ENCODE measurements at places on chromosomes 1 and 21.

DNA sequence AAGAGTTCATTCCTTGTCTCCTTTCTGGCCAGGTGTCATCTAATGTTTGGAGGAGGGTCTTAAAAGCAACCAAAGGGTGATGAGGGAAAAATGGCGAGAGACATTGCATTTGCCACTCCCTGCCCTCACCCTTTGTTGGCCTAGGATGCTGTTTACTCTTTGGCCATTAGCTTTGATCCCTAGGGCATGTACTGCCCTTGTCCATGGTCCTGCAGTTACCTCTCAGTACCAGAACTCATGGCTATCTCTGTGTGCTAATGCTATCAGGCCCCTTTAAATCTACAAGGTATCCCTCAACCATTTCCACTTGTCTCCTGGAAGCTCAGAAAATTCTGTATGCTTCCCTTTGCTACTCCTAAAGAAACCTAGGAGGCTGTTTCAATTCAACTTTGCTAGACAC is 424.8 kb upstream of the PLXNA2 start:
- no peak for DNase-seq

DNA sequence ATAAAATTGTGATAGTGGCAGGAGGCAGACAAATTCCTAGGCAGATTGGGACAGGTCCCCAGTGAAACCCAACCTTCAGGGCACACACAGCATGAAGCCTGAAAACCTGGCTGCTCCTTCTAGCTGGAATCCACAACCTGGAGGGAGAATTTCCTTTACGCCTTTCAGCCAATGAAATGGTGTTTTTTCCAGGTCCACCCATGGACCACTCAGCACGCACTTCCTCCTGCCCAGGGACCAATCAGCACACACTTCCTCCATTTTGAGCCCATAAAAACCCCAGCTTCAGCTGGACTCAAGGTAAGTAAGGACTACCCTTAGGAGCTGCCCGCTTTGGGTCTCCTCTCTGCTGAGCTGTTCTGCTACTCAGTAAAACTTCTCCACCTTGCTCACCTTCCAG is 120.1 kb downstream of the AKT3 start:
- DNase-seq, result no peak

GRCh38 chr21:44850905-44851657 is 22.4 kb downstream of the PTTG1IP start:
- no peak for DNase-seq

- DNase-seq, result no peak
Measured at GRCh38 chr1:25198663-25199252, 33.5 kb downstream of the SYF2 start.

GRCh38 chr1:218846181-218846580 is 327.5 kb upstream of the LYPLAL1 start:
- no peak for DNase-seq

GRCh38 chr1:54158071-54158470 is 5.3 kb upstream of the CDCP2 start:
- no peak for DNase-seq

DNA sequence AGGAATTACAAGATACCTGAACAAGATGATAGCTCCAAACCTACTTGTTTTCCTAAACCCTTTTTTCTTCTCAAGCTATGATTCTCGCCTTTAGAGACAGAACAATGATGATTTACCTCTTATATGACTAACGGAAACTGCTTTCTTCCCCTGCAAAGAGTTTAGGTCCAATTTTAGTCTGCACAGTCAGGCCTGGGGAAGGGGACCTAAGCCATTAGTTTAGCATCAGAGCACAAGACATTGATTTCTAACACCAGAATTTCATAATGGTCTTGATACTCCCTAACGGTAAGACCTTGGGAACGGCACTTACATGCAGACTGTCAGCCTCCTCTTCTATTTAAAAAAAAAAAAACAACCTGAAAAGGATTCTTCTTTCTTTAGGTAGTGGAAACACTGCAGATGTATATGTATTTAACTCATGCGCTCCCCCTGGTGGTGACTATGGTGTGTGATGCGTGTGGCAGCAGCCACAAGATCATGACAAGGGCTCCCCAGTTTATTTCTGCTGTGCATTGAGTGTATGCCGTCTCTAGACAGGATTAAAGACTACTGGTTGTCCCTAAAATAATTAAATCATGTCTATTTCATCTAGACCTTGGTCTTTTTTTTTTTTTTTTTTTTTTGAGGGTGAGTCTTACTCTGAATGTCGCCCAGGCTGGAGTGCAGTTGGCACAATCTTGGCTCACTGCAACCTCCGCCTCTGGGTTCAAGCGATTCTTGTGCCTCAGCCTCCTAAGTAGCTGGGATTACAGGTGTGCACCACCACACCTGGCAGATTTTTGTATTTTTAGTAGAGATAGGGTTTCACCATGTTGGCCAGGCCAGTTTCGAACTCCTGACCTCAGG is 37.3 kb upstream of the TMEM222 start:
- DNase-seq, result peak; percentile 92

- DNase-seq, result no peak
Measured at GRCh38 chr1:37415611-37416244, 58.7 kb upstream of the ZC3H12A start.

- DNase-seq, result no peak
Measured at GRCh38 chr21:39422527-39423241, 22.9 kb downstream of the LCA5L start.

DNA sequence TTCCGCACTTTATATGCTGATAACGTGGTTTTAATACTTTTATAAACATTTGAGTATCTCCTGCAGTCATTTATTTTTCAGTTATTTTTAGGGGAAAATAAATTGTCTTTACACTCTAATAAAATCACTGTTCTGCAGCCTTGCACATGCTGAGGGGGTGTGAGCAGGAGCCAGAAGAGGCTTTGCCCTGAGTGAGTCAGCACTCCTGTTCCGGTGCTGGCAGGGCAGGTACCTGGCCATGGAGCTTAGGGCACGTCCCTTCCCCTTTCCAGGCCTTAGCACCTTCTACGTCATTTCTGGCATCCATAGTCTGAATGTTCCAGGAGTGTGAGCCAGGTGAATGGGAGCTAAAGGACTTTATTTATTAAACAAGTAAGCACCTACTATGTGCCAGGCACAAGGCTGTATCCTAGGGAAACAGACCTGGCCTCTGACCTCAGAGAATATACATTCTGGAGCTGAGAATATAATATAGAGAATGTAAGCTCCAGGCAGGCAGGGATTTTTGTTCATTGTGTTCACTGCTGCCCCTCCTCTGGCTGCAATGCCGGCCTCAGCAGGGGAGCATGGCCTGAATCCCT is 402.9 kb downstream of the PTPRU start:
- DNase-seq, result no peak

- DNase-seq, result no peak
Measured at GRCh38 chr1:2494323-2494693, 18.2 kb downstream of the PLCH2 start.

DNA sequence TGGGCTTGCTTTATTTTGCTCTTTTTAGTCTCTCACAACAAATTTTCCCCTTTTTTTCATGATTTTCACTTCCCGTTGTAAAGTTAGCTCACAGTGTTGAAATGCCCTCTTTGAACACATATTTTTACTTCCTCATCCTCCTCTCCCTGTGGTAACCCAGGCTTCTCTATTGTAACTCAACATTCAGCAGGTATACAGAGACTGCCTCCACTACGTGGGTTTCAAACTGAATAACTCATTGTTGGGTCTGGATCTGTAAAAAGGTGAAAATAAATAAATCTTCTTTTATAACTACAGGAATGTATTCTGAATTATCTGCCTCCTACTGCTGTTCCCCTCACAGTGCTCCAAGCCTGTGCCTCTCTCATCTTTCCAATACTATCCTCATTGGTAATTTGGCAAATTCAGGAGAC is 166.4 kb downstream of the RUNX1 start:
- no peak for DNase-seq

GRCh38 chr1:246428542-246429308 is 78.4 kb downstream of the SMYD3 start:
- no peak for DNase-seq

- no peak for DNase-seq
Measured at GRCh38 chr1:58904299-58905125, 120.7 kb upstream of the JUN start.

- DNase-seq, result no peak
Measured at GRCh38 chr1:66276218-66276617, 257.7 kb upstream of the SGIP1 start.

- DNase-seq, result no peak
Measured at GRCh38 chr1:85229574-85230097, 28.8 kb upstream of the SYDE2 start.

GRCh38 chr1:61269602-61270001 is 187.2 kb downstream of the NFIA start:
- no peak for DNase-seq

- no peak for DNase-seq
Measured at GRCh38 chr1:99233446-99233845, 30.8 kb upstream of the PLPPR4 start.

- DNase-seq, result no peak
Measured at GRCh38 chr1:64403331-64403730, 66.6 kb upstream of the CACHD1 start.

DNA sequence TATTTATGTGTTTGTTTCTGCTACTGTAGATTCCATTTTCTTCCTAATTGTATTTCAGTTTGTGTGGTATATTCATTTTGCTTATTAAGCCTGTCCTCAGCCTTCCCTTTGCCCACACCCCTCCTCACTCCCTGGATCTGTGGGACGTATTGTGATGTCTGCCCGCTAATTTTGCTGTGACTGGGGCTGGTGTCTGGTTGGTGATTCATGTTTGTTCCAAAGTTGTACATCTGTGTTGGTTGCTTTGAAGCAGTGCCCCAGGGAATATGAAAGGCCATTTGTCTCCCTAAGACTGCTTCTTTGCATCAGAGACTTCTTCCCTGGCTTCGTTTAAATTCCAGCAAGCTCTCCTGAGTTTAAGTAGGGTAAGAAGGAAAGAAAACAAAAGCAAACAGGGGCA is 289.5 kb upstream of the SGIP1 start:
- DNase-seq, result no peak

- no peak for DNase-seq
Measured at GRCh38 chr21:33042812-33043211, 17.1 kb downstream of the OLIG2 start.

- DNase-seq, result peak; percentile 26
Measured at GRCh38 chr1:28668956-28669723, 556 bp downstream of the GMEB1 start.

DNA sequence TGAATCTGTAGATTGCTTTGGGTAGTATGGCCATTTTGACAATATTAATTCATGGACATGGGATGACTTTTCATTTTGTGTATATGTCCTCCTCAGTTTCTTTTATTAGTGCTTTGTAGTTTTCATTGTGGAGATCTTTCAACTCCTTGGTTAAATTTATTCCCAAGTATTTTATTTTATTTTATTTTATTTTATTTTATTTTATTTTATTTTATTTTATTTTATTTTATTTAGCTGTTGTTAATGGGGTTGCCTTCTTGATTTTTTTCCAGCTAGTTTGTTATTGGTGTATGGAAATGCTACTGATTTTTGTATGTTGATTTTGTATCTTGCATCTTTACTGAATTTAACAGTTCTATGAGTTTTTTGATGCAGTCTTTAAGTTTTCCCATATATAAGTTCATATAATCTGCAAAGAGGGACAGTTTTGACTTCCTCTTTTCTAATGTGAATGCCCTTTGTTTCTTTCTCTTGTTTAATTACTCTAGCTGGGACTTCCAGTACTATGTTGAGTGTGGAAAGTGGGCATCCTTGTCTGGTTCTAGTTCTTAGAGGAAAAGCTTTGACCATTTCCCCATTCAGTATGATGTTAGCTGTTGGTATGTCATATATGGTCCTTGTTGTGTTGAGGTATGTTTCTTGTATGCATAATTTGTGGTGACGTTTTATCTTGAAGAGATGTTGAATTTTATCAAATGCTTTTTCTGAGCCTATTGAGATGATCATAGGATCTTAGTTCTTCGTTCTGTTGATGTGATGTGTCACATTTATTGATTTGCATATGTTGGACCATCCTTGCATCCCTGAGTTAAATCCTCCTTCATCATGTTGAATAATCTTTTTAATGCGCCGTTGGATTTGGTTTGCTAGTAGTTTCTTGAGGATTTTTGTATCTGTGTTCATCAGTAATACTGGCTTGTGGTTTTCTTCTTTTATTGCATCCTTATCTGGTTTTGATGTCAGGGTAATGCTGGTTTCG is 14.3 kb downstream of the CEPT1 start:
- no peak for DNase-seq

- DNase-seq, result no peak
Measured at GRCh38 chr1:179881642-179882252, 338 bp upstream of the TOR1AIP1 start.

DNA sequence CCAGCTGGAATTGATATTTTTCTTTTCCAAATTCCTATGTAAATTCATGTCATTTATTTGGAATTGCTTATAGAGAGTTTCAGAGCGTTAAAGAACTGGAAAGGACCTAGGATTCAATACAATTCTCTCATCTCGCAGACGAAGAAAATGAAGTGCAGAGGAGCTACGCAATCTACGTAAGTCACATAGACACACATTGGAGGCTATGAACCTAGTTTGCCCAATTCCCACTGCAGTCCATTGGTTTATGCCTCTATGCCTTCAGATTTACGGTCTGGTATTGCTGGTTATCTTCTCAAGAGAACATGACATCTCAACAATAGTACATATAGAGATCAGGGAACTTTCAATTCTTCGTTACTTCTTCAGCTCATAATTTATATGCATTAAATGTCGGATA is 971 bp upstream of the RNF2 start:
- DNase-seq, result no peak

GRCh38 chr21:36203603-36203889 is 46.9 kb downstream of the DOP1B start:
- DNase-seq, result no peak

DNA sequence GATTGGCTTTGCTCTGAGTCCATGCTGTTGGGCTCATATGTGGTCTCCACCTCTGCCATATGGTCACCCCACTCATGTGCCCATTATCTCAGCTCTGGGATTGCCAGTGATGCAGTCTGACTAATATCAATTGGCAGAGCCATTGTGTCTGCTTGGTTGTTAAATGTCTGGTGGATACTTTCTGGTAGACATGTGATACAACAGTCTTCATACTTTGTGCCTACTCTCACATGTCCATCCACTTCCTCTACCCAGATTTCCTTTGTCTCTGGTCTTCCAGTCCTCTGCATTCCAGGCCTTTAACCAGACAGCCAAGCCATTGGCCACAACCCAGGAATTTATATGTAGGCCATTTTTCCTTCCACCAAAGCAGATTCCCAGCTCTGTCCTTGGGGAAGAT is 30.8 kb upstream of the DIPK1A start:
- DNase-seq, result no peak

All from activated T-cell treated with anti-CD3 and anti-CD28 coated beads for 1 hour (primary cell).